WTC11 (cell line): ENCODE measurements at places on chromosomes 7 and 10. TPM values are rescaled to one million over a fixed set of nuclear protein-coding genes. Genes with fewer than 3 reads are reported as not detected.

GRCh38 chr10:103612462-103613365 lies 119.2 kb downstream of the NEURL1 start:
- peaks cover 10% of the 10 kb centered on the region for H3K4me1 ChIP-seq
- no peak for DNase-seq
- H3K36me3 ChIP-seq, result peaks cover 2% of the 10 kb centered on the region

The OLAH gene
- not detected in 3 replicates for total RNA-seq

The PLXDC2 gene
- 31.7 to 37.9 TPM (median 37.8 TPM) in 3 replicates for total RNA-seq

DNA sequence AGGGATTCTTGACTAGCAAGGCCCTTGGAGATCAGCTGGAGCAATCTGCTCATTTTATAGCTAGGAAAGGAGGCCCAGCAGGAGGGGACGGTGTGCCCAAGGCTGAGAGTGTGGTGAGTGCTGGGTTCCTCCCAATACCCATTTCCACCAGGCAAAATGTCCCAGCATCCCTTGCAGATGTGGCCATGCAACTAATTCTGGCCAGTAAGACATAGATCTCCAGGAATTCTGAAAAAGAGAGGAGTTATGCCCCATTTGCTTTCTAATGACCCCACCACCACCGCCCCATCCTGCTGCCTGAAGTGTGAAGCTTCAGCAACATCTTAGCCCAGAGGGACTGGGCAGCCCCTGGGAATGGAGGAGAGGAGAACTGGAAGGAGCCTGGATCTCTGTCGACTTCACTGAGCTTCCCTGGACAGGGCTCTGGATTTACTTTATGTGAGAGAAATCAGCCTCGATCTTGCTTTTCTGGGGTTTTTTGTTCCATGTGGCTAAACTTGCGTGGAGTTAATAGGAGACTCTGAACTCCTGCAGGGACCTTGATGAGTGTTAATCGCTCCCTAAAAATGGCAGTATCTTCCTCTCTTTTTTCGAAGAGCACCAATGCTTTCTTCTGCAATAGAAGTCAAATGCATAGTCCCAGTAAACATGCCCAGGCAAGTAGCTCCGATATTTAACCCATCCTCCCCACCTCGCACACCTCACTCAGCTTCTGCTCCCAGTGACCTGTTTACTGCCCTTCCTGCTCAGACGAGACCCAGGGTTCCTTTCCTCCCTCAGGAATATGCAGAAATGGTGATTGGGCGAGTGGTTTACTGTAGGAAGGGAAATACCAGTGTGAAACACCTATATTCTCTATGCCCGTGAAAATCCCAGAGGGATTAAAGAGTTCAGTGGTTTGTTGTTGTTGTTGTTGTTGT lies 127.5 kb upstream of the GPR26 start:
- DNase-seq, result no peak
- H3K36me3 ChIP-seq, result no peaks in the 10 kb centered on the region
- H3K27me3 ChIP-seq, result peaks cover 5% of the 10 kb centered on the region
- H3K4me1 ChIP-seq, result peaks cover 61% of the 10 kb centered on the region

The UCN3 gene
- total RNA-seq, result not detected in 3 replicates

The CUBN gene
- total RNA-seq, result 0.18 to 0.46 TPM (median 0.27 TPM) in 3 replicates

GRCh38 chr10:75024971-75025523 lies 86.4 kb upstream of the SAMD8 start:
- H3K4me1 ChIP-seq, result 0 out of 2 replicates have a peak, but pooled peaks cover under 1% of the 10 kb centered on the region
- H3K4me3 ChIP-seq, result no peak overlapping the region
- no peak overlapping the region for H3K27ac ChIP-seq
- H3K27me3 ChIP-seq, result no peaks in the 10 kb centered on the region
- no peak for DNase-seq
- H3K36me3 ChIP-seq, result peaks cover 35% of the 10 kb centered on the region
